ENCODE measurements at places on chromosomes 7 and 10.

DNA sequence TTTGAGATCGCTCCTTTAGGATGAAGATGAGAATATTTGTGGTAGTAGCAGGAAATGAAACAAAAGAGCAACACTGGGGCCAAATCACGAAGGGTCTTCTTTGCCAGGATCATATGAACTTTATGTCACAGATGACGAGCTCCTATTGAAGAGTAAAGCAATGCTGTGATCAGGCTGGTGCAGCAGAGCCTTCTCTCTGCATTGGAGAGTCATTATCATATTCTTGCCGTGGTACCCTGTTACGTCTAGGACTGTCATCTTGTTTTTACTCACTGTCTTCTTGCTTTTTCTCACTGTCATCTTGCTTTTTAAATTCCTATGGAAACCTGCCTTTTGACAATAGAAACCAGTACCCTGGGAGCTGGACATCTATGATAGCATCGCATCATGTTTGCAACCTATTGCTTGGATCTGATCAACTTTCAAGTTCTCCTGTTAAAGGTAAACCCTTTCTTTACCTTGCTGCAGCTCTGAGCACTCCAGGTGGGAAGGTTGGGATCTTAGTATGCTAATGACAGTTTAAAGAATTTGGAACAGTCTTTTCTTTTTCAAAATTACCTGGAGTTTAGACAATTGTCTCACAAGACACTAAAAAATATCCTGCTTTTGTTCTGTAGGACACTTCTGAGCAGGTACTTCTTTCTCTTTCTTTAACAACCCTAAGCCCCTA, 27.9 kb upstream of the CACNA2D1 start:
- no peak for DNase-seq

GRCh38 chr10:63145782-63146181, 12.7 kb downstream of the NRBF2 start:
- DNase-seq: no peak

DNA sequence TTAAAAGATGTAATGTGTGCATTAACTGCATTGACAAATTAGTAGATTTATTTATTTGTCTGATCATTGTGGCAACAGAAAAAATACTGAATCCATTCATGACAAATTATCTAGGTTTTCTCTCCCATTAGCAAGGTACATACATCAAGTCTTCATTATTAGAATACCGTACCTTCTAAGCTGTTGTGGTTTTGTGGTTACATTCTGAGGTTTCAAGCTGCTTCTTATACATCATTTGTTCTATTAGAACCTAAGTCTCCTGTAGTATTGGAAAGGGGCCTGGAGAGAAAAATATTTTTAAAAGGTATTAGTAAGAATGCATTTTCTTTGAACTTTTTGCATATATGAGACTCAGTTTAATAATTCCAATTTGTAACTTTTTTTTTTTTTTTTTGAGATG, 26.3 kb upstream of the CACNB2 start:
- no peak for DNase-seq

DNA sequence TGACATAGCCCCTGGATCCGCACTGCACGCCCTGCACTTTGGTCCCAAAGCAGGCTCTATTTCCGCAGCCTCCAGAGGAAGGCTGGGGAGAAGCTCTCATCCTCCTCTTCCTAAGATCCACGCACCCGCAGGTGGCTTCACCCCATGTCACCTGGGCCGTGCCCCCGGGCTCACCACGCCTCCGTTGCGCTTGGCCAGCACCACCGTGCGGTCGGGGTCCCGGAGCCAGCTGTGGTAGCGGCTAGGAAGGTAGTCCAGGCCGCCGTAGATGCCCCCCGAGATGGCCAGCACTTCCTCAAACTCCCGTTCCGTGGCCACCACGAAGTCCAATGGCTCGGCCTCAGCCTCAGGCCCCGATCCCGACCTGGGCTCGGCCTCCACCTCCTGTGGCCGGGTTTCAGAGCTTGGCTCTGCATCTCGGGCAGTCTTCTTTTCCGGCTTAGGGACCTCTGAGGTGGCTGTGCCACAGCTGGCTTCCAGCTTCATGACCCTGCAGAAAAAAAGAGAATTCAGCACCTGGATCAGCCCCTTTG, 5.7 kb downstream of the NAT16 start:
- no peak for DNase-seq

DNA sequence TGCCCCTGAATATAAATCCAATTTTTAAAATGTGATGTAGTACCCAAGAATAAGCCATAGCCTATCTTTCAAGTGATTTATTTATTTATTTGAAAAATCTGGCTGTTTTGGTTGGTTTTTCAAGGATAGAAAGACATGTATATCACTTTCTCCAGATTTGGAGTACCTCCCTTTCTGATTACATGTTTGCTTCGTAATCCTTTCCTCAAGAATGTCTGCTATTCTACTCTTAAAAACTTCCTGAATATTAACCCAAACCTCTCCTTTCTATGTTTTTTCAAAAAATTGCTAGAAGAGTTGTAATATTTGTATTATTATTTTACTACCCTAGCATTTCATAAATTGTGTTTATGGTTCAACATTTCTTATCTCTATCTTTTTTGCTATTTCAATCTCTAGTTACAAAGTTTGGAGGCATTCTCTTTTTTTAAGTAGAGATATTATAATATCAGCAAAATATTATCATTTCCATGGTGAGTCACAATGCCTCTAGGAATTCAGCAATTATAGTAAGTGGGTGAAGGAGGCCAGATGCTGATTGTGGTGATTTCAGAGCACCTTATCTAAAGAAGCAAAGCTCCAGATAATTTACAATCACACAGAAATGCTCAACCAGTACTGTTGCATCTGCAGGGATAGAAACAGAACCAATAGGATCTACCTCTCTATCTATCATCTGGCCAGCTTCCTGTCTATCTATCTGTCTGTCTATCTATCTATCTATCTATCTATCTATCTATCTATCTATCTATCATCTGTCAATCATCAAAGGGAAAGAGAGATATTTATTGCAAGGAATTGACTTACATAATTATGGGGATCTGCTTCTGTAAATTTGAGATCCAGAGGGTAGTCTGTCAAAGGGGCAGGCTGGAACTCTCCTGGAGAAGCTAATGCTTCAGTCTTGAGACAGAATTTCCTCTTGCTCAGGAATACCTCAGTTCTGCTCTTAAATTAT, 412.5 kb upstream of the SEMA3C start:
- no peak for DNase-seq

DNA sequence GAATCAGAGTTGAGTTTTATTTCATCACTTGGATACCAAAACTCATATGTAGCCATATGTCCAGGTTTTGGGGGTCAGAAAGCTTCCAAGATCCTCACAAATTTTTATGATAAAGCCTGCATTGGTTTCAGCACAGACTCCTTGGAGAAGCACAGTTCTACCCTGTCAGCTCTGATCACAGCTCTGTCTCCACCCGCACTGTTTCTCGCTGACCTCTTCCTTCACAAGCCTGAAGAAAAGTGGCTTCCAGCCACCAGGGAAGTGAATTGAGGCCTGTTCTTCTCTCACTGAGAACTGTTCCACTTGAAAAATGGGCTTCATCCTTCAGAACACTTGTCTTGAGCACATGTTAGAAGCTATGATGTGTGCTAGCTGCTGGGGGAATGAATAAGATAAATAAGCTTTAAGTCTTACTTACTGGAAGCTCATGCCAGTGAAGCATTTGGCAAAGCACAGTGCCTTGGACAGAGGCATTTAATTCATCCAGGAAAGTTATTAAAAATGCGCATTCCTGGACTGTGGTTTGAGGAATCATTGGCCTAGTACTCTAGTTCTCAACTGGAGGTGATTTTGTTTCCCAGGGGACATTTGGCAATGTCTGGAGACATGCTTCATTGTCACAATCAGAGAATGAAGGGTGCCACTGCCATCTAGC, 133.6 kb downstream of the BMPER start:
- DNase-seq: no peak

GRCh38 chr10:50224330-50224952, 26.9 kb downstream of the ASAH2 start:
- DNase-seq: peak; percentile 45

- DNase-seq: no peak
Measured at GRCh38 chr7:2055956-2056355, 176.8 kb downstream of the MAD1L1 start.

GRCh38 chr7:56447864-56448693, 331.9 kb upstream of the NUPR2 start:
- DNase-seq: no peak

DNA sequence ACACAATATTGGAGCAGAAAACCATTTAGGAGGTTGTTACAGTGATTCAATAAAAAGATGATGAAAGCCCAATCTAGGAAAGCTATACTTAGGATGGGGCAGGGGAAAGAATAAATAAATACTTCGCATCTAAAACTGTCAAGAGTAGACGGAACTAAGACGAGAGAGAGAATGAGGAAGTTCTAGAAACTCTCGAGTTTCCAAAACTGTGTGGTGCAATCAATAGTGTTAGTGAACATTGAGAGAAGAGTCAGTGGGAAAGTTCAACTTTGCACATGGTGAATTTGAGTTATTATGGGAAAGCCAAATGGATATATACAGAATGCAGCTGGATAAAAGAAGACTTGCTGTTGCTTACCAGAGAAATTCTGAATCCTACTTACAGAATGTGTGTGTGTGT, 133.8 kb upstream of the MEOX2 start:
- DNase-seq: no peak

GRCh38 chr7:38584443-38585210, 46.5 kb downstream of the AMPH start:
- peak; percentile 58 for DNase-seq

Data from fibroblast of skin of left quadriceps (primary cell).